ENCODE measurements at places on chromosomes 3 and 15. TPM values are rescaled to one million over a fixed set of nuclear protein-coding genes. Genes with fewer than 3 reads are reported as not detected.

- DNase-seq: no peak
Observed at GRCh38 chr3:138845771-138846173, 11.0 kb upstream of the PIK3CB start.

NT5DC2 gene
- 38.7 TPM for total RNA-seq

DPPA2 gene
- not detected for total RNA-seq

GRCh38 chr15:78402061-78402610, 35.9 kb upstream of the IREB2 start:
- no peak for DNase-seq

ITGB5 gene
- total RNA-seq: 0.18 TPM

MYH15 gene
- 0.37 TPM for total RNA-seq

- no peak for DNase-seq
Observed at GRCh38 chr3:107285197-107285596, 92.0 kb upstream of the CCDC54 start.

GRCh38 chr3:58215317-58216025, 4.7 kb upstream of the DNASE1L3 start:
- DNase-seq: no peak

DNA sequence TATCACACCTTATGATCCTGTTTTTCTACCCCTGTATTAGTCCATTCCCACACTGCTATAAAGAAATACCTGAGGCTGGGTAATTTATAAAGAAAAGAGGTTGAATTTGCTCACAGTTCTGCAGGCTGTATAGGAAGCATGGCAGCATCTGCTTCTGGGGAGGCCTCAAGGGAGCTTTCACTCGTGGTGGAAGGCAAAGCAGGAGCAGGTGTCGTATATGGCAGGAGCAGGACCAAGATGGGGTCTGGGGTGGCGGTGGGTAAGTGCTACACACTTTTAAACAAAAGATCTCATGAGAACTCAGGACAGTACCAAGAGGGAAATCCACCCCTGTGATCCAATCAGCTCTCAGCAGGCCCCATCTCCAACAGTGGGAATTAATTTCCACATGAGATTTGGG, 15.4 kb upstream of the SCAP start:
- no peak for DNase-seq

DNA sequence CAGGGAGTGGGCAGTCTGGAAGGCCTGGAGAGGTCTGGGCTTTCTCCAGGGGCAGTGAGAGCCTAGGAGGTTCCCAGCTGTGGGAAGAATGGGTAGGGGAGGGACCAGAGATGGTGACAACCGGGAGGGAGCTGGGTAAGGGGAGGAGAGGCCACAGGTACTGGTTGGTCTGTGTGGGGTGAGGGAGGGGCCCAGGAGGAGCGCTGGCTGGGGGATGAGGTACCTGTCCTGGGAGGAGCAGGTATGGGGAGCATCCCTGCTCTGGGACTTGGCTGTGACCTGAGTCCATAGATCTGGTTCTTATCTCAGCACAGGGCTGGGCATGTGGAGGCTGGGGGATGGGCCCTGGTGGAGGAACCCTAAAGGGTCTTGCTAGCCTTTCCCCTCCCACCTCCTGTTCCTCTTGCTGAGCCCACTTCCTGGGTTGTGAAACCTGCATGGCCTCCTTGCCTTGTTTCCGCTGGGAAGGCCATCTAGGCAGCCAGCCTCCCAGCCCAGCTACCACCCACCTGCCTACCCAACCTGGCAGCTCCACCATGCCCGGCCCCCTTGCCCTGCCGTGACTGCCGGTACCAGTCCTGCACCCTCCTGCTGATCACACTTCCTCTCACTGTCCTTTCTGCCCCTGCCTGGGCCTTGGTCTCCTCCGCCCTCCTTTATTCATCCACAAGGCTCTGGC, 11.0 kb downstream of the PRKCD start:
- DNase-seq: no peak

SLC25A38 gene
- total RNA-seq: 36.2 TPM

- DNase-seq: no peak
Observed at GRCh38 chr3:37204314-37204713, 29.9 kb upstream of the LRRFIP2 start.

- no peak for DNase-seq
Observed at GRCh38 chr15:73464602-73465001, 21.6 kb downstream of the REC114 start.

- no peak for DNase-seq
Observed at GRCh38 chr3:31942446-31942845, 38.6 kb downstream of the OSBPL10 start.

DNA sequence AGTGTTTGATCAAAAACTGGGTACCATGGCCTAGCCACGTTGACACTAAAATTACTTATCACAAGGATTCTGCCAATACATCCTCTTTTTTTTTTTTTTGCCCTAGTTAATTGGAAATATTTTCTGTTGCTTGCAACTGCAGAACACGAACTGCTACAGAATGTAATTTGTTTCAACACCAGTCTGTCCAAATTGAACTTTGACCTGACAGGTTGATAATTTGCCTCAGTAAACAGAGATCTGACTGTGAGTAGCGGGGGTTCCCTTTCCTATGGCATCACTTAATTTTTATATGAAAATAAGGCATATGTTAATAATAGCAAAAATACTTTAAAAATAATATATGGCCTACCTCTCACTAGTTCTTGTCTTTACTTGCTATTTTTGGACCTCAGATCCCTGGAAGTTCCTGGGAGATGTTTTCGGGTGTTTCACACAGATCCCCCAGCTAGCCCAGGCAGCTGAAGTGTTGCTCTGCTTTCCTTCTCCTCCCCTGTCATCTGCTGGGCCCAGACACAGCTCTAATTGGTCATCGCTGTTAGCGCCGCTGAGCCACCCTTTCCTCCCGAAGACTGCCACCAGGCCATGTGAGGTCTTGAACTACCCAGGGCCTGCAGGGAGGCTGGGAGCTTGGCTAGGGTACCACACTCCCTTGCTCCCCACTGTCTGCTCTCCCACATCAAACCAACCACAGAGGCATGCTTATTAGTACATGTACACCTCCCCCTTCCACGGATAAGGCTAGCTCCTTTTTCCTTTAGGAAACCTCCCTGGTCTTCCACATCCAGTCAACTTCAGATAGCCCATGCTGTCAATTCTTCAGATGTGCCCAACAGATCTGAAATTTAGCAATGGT, 89.8 kb upstream of the RNF7 start:
- DNase-seq: peak; percentile 22

GRCh38 chr3:129942296-129942695, 32.2 kb upstream of the TRH start:
- peak; percentile 60 for DNase-seq

DNA sequence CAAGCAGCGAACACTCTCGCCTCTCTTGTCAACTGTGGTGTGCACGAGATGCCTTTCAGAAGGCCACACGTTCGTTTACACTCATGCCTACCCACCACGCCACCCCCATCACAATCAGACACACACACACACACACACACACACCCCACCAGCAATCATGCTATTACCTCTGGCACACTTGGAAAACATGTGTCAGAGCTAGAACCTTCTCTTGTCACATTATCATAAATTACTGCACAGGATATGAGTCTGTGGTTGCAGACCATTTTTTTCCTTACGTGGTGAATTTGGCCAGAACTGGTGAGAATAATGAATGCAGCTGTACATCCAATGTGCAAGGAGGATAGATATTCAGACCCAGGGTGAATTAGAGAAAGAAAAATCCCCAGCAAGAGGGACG, 52.4 kb downstream of the TRIM69 start:
- DNase-seq: peak; percentile 80

PRR20G gene
- not detected for total RNA-seq

- no peak for DNase-seq
Observed at GRCh38 chr3:80994085-80994665, 767.3 kb downstream of the GBE1 start.

All from activated CD8-positive, alpha-beta memory T cell treated with anti-CD3 and anti-CD28 coated beads, Interleukin-2, amount 10 ng/mL, durations not matched to agents 7 days and 5 days (primary cell).